ENCODE measurements at places on chromosomes 16 and 17.

DNA sequence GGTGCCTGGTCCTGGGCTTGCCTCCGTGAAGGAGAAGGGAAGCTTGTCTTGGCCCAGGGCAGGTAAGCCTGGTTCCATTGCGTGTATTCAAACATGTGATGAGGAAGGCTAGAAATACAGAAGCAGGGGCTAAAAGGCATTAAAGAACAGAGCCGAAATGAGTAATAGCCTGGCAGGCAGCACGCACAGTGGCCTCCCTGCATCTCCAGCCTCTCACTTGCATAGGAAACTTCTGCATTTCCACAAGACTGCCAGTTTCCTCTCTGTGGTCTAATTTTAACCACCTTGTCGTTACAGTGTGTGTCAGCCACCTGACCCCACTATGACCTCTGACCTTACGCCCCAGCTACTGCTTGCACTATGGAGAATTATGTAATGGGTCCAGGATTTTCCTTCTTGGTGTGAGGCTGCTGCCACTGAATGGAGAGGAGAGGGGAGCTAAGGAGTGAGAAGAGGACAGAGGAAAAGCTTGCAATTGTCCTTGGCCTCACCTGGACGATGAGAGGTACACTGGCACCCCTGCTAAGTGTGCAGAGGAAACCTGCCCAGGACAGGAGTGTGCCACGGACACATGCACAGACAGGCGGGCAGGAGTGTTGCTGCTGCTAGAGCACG, 32.8 kb downstream of the HIC1 start:
- no peak overlapping the region for H3K27ac ChIP-seq
- peaks cover 3% of the 10 kb centered on the region for H3K36me3 ChIP-seq
- peaks cover 39% of the 10 kb centered on the region for H3K4me1 ChIP-seq
- DNase-seq: peak; percentile 12
- no peaks in the 10 kb centered on the region for H3K27me3 ChIP-seq

- H3K27ac ChIP-seq: no peak overlapping the region
- no peak overlapping the region for H3K4me3 ChIP-seq
- H3K4me1 ChIP-seq: no peaks in the 10 kb centered on the region
Observed at GRCh38 chr16:9372934-9373890, 281.8 kb downstream of the HAPSTR1 start.

DNA sequence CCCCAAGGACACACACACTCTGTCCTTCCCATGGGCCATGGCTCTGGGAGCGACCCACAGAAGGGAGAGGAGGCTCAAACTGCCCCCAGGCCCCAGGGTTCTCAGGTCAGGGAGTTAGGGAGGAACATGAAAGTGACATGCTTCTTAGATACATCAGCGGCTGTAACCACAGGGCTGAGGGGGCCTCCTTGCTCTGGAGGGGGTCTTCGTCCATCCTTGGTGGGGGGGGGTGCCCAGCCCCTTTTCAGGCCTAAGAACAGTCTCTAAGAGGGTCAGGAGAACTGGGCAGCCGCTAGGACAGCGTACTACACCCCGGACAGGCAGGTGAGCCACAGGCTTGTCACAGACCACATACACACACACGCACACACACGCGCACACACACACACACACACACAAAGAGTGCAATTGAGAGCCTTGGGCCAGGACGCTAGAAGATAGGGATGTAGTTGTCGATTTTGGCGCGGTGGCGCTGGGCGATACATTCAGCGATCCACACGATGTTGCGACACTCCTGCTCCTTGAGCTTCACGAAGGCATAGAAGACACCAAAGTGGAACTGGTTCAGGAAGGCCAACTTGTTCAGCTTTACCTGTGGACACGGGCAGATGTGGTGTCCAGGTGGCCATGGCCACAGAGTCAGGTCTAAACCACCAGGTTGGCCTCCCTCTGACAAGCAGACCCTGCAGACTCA, 7.3 kb downstream of the HSD11B2 start:
- no peak overlapping the region for H3K4me3 ChIP-seq
- no peak for DNase-seq
- no peak overlapping the region for H3K27ac ChIP-seq

- no peak overlapping the region for H3K4me3 ChIP-seq
- DNase-seq: no peak
- peaks cover 45% of the 10 kb centered on the region for H3K27me3 ChIP-seq
- no peaks in the 10 kb centered on the region for H3K36me3 ChIP-seq
- H3K4me1 ChIP-seq: no peaks in the 10 kb centered on the region
- no peak overlapping the region for H3K27ac ChIP-seq
Observed at GRCh38 chr17:79223471-79223870, 148.8 kb downstream of the ENGASE start.

GRCh38 chr16:67269766-67270165, 9.6 kb upstream of the PLEKHG4 start:
- H3K27ac ChIP-seq: no peak overlapping the region
- no peak for DNase-seq
- H3K4me1 ChIP-seq: peaks cover 7% of the 10 kb centered on the region
- peaks cover 6% of the 10 kb centered on the region for H3K36me3 ChIP-seq
- no peaks in the 10 kb centered on the region for H3K27me3 ChIP-seq
- H3K4me3 ChIP-seq: no peak overlapping the region

- peaks cover 32% of the 10 kb centered on the region for H3K36me3 ChIP-seq
- peak; percentile 95 for DNase-seq
- peak overlapping the region; percentile 89 for H3K27ac ChIP-seq
- H3K4me1 ChIP-seq: peaks cover 48% of the 10 kb centered on the region
Observed at GRCh38 chr17:57874434-57875289, 24.8 kb upstream of the MRPS23 start.

GRCh38 chr16:75445298-75445697, 12.0 kb upstream of the CFDP1 start:
- no peak overlapping the region for H3K27ac ChIP-seq
- no peaks in the 10 kb centered on the region for H3K27me3 ChIP-seq
- H3K36me3 ChIP-seq: peaks cover 14% of the 10 kb centered on the region
- H3K4me1 ChIP-seq: no peaks in the 10 kb centered on the region
- DNase-seq: no peak
